ENCODE measurements at places on chromosomes 2 and 18.

- no peak for DNase-seq
Observed at GRCh38 chr2:222701721-222702131, 30.3 kb downstream of the MOGAT1 start.

DNA sequence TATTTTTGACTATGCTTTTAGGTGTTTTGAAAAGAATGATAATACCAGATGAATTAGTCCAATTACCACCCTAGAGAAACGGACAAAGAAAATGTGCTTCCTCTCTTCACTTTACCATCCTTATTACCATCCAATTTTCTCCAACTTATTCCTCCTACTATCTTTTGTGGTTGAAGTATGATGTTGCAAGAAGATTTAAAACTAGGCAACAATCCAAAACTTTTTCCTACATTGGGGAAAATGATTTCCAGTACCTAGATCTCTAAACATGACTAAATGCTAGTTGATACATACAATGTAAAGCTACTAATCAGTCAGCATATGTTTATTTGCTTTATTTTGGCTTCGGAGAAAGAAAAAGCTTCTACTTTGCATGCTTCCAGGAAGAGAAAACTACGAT is 355.0 kb upstream of the LYPD1 start:
- DNase-seq = no peak

- DNase-seq = no peak
Observed at GRCh38 chr18:4734903-4735302, 279.8 kb upstream of the DLGAP1 start.

- DNase-seq = no peak
Observed at GRCh38 chr18:30852980-30853379, 189.6 kb downstream of the DSC3 start.

GRCh38 chr2:218883491-218884490 is 3.1 kb downstream of the WNT10A start:
- DNase-seq = no peak

DNA sequence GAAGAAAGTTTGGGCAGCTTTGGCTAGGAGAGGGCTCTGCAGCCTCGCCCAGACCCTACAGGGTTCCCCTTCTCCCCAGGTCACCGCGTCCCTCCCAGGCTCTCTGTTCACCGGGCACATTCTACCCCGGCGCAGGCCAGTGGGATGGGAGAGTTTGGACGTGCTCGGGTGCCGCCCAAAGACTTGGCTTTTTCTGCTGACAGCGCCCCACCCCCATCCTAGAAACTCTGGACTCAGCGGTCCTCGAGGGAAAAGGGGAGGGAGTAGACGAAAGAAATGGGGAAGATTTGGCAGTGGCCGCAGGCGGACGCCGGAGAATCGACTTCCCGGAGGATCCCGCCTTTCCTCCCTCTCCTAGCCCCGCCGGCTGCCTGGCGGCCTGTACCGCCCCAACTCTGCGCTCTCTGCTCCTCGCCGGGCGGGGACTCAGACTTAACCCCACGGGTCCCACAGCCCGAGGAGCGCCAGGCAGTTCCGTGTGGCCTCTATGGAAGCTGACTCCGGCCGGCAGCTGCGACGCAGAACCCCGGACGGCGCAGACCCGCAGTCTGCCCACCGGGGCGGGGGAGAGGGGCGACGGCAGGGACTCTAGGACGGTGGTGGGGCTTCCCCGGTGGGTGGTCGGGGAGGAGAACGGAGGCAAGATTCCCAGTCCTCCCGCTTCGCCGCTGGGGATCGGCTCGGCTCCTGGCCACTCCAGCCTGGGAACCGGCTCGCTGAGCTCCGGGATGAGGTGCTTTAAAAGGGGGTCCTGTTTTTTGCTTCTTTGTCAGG is 863 bp upstream of the SIX2 start:
- no peak for DNase-seq

GRCh38 chr2:191167766-191168165 is 17.0 kb upstream of the STAT4 start:
- DNase-seq = no peak

DNA sequence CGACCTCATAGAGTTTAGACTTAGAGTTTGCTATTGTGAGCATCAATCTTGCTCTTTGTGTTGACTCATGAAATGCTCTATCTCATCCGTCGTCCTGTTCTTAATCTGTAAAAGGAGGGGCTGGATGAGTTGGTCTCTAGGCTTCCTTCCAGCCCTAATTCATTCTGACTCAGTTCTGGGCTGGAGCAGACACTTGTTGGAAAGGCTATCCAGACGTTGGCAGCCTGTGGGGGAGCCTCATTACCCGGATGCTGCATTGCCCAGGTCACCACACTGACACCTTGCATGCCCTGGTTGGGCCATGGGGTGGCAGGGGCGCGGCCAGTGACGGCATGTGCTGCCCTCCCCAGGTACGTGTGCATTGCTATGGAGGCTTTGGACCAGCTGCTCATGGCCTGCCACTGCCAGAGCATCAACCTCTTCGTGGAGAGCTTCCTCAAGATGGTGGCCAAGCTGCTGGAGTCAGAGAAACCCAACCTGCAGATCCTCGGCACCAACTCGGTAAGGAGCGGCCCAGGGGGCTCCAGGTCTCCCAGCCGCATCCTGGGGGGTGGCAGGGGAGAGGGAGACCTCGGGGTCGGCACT is 61.5 kb downstream of the EFR3B start:
- DNase-seq = no peak

DNA sequence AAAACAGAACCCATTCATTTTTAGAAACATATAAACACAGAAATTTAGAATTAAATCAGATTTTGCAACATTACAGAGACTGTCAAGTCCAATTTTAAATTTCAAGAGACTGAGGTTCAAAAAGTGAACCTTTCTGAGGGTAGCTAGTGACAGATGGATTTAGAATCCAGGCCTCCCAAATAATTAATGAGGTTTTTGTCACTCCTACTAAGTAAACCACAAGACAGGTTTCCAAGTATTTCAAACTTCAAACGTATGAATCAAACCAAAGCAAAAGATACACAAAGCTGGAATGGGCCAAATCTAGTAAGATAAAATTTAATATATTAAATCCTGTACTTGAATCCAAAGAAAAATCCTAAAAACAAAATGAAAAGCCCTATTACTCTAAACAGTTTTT is 25.3 kb downstream of the PPP4R3B start:
- DNase-seq = no peak

- no peak for DNase-seq
Observed at GRCh38 chr2:95264624-95265023, 9.6 kb upstream of the PROM2 start.

DNA sequence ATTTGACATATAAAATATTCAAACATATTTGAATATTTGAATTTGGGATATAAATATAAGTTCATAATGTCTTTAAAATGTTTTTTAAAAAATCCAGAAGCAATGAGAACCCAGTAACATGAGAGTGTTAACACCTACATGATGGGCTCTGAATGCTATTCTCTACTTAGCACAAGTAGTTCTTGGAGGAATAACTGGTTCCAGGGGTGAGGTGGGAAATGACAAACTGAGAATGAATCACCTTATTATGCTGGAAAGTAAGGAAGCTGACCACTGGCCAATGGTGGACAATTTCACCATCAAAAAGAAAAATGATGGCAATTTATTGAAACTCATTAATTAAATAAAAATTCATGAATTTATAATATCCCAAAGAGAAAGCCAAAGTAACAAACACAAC is 79.6 kb upstream of the NABP1 start:
- no peak for DNase-seq

GRCh38 chr2:74009577-74009976 is 24.9 kb downstream of the TET3 start:
- DNase-seq = no peak

- no peak for DNase-seq
Observed at GRCh38 chr2:105787376-105788318, 42.9 kb downstream of the NCK2 start.

DNA sequence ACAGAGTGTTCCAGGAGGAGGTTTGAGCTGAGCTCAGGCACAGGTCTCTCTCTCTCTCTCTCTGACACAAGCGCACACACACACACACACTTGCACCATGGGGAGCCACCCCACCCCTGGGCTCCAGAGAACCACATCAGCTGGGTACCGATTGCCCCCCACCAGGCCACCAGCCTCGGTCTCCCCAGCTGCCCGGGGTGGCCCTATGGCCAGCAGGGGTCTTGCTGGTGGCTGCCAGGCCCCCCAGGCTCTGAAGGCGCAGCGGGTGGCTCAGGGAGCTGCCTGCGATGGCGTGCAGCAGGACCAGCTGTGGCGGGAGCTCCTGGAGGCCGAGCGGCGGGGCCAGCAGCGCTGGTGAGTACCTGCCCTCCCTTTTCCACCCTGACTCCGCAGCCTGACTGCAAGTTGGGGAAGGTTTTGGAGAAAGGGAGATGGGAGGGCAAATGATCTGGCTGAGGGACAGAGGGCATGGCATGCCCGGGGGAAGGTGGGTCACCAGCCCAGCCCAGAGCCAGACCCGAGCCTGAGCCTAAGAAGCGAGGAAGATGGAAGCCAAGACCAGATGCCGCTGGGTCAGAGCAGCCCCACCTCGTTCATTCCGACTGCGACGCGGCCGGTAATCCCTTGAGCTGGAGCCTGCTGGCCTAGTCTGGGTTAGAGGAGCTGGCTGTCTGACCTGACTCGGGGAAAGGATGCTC is 21.9 kb upstream of the SLC66A3 start:
- no peak for DNase-seq

DNA sequence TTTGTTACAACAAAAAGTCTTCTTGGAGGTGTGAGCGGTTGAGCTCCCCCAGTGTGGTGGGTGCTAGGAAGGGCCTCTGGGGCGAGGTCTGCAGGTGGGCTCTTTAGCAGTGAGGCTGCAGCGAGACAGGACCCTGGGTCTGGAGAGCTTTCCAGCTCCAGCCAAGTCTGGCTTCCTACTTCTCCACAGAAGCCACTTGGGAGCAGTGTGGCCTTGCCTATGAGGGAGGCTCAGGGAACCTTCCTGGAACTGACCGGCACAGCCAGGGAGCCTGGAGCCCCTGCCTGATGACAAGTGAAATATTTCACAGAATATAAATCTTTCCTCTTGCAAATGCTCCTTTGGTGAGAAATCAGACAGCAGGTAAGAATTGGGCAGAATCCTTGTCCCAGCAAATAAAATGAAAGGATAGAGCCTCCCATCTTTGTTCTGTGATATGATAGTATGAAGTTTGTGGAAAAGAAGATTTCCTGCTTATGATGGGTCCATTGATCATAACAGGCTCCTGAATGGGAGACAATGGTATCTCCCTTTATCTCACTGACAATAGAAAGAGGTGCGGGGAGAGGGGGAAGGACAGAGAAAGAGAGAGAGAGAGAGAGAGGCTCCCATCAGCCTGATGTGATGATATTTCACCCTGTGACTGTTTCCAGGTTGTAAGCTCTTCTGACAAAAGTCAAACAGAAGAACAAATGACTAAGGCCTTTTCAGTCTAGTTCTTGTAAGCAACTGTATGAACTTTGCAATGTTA is 289.8 kb upstream of the SPRED2 start:
- no peak for DNase-seq

- DNase-seq = no peak
Observed at GRCh38 chr2:72891091-72891818, 4.0 kb downstream of the SPR start.

GRCh38 chr2:68230241-68231060 is 21.9 kb downstream of the PPP3R1 start:
- DNase-seq = no peak

DNA sequence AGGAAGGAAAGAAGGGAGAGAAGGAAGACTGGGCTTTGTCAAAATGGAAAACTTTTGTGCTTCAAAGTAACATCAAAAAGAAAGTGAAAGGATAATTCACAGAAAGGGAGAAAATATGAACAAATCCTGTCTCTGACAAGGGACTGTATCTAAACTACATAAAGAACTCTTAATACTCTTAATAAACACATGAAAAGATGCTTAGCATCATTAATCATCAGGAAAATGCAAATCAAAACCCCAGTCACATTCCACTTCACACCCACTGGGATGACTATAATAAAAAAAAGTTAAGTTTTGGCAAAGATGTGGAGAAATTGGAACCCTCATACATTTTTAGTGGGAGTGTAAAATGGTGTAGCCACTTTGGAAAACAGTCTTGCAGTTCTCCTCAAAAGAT is 11.8 kb upstream of the ZFP36L2 start:
- DNase-seq = no peak

GRCh38 chr18:9135912-9136314 is 668 bp upstream of the ANKRD12 start:
- peak; percentile 82 for DNase-seq

DNA sequence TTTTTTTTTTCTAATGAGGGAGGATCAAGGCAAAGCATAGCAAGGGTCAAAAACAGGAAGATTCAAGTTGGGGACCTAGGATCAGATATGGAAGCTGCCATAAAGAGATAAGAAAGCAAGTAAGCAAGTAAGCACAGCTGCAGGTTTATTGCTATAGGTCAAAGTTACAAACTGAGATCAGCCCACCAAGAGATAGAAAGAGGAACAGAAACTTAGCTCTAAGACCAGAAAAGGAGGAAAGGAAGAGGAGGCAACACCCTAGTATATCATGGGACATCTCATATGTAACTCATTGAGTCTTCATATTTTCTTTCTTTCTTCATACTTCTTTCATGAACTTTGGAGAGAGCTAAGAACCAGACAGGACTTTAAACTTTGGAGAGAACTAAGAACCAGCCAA is 295.9 kb upstream of the CRIM1 start:
- DNase-seq = no peak

GRCh38 chr18:62069556-62069955 is 117.3 kb downstream of the PIGN start:
- DNase-seq = no peak

- DNase-seq = no peak
Observed at GRCh38 chr2:70425682-70426301, 123.9 kb upstream of the FAM136A start.

GRCh38 chr18:68997845-68998244 is 200.0 kb downstream of the CCDC102B start:
- DNase-seq = no peak

DNA sequence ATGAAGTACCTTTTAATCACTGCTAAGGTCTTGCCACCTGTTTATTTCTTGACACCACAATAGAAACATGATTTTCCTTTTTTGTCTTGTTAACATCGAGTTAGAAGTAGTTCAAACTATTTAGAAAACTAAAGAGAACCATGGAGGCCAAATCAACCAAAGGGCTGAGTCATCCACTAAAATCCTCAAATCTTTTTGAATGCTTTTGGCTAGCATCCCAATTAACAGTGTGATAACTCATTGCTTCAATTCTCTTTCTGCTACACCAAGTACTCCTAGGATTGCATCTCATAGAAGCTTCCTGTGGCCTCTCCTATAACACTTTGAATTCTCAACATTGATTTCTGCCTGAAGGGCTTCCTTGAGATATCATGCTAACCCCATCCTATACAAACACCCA is 159.9 kb upstream of the MMADHC start:
- no peak for DNase-seq

- no peak for DNase-seq
Observed at GRCh38 chr18:35526495-35527059, 28.8 kb upstream of the INO80C start.

- no peak for DNase-seq
Observed at GRCh38 chr2:77016443-77017354, 505.5 kb downstream of the LRRTM4 start.

- DNase-seq = no peak
Observed at GRCh38 chr18:79624356-79625170, 55.0 kb upstream of the CTDP1 start.

DNA sequence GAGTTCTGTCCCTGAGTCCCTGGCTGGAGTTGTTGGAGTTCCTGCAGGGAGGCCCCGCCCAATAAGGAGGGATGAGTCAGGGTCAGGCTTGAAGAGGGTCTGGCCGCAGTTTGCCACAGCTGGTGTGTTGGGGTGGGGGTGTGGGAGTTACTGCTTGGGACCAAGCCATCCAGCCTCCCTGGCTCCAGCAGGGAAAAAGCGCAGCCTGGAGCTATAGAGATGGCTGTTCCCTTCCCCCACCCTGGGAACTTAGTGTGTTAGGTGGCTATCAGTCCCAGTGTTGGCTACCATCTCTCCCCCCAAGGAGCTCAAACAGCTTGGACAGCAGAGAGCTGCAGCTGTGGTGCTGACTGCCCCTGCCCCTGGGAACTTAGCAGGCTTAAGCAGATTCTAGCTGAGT is 13.2 kb upstream of the TANK start:
- DNase-seq = no peak

Data from hematopoietic multipotent progenitor cell treated with erythropoietin and hydrocortisone succinate and interleukin-3 and kit ligand, for 17 days (in vitro differentiated cells).